ENCODE measurements at places on chromosomes 11 and 22.

- DNase-seq, result no peak
These were observed 37.5 kb downstream of the IRAG1 start for GRCh38 chr11:10655943-10656576.

DNA sequence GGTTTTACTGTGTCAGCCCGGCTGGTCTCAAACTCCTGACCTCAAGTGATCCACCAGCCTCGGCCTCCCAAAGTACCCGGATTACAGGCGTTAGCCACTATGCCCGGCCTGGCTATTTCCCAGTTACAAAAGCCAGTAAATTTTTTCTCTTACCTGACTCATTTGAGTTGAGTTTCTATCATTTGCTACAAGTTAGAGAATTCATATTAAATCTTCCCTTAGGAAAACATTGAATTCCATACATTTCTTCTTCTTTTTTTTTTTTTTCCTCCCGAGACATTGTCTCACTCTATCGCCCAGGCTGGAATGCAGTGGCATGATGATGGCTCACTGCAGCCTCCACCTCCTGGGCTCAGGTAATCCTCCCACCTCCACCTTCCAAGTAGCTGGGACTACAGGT is 26.0 kb downstream of the CHEK2 start:
- DNase-seq, result no peak

DNA sequence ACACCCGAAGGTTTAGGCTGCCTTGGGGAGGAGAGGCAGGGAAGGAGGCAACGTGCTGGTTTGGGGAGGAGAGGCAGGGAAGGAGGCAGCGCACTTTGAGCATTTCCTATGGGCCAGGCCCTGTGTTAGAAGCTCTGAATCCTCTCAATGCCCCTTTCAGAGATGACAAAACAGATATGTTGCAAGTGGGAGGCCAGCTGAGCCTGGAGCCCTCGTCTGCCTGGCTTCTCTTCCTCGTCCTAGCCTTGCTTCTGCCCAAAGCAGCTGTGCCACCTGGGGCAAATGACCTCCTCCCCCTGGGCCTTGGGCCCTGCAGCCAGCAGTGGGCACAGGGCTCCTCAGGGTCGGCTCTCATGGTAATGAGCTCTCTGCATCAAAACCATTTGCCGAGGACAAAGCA is 15.3 kb upstream of the LRRC32 start:
- DNase-seq, result no peak

DNA sequence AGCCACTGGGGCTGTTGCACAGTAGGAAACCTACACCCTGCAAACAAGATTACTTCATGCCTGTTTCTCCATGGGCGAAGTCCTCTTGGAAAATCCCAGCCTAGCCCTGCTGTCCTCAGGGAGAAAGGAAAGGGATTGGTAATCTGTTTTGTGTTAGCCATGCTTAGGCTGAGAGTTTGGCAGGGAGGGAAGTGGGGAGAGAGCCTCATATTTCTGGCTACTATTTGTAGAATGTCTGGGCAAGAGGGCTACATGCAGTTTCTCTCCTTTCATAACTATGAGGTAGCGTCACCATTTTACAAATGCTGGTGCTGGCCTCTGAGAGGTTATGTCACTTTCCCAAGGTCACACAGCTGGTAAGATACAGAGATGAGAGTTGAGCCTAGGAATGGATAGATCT is 737 bp upstream of the MFRP start:
- no peak for DNase-seq

- peak; percentile 24 for DNase-seq
These were observed 127.7 kb downstream of the MAML2 start for GRCh38 chr11:96215110-96215782.

DNA sequence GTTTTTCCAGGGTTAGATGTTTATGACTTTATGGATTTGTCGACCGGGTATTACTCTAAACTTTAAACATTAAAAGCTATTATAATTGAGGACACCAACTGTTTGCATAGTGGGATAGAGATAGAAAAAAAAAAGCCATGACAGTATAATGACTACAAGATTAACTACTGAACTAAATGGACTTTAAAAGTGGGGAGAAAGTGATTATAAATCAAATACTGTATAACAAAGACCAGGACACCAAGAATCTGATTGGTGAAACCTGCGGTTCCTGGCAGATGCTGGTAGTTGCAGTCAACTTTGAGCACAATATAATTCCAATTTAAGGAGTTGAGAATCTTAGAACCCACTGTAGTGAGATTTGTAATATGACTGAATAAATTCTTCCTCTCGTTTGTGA is 2.5 kb downstream of the CRKL start:
- no peak for DNase-seq

DNA sequence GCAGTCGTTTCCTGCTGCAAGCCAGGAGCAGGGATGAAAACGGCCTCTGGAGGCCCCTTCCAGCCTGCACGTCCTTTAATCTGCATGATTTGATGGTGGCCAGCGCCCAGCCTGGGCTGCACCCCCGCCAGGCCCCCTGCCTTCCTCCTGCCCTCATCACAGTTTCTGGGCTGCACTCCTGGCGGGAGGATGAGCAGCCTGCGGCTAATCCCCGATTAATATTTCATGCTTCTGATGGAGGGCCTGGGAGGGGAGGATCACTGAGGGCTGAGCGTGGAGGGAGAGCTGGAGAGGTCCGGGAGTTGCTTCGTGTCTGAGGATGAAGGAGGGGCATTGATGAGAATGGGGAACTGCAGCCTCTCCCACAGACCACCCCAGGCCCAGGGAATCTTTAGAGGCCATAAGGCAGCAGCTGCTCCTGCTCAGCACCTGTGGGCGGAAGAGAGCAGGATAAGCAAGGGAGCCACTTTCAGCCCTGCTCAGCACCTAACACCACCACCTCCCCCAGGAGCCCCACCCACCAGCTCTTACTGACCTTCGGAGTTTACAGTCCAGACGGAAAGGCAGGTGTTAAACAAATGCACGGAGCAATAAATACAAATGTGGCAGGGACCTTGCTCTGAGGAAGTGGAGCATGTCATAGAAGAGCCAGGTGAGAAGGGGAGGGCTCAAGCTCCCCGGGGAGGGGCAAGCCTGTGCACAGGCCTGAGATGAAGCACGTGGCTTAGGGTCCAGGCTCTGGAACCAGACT is 135.0 kb upstream of the NECTIN1 start:
- DNase-seq, result no peak

DNA sequence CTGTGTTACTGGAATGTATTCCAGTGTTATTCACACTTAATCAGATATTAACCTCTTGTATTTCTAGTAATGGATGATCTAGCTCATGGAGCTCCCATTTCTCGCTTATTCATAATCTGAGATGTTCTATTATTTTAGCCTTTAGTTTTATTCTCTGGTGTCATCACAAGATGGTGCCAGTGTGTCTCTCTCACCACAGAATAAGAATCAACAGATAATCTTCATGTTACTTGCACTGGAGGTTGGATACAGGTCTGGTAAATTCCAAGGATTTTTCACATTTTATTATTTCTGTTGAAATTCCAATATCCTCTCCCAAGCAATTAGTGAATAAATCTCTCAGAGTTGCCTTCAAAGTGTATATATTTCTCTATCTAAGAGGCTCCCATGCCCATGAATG is 74.6 kb downstream of the CASP12 start:
- DNase-seq, result no peak

GRCh38 chr22:29702000-29702930 is 17.5 kb upstream of the CABP7 start:
- DNase-seq, result no peak

GRCh38 chr11:2586087-2586792 is 113.6 kb downstream of the KCNQ1OT1 start:
- DNase-seq, result no peak

- DNase-seq, result peak; percentile 56
These were observed 56.0 kb downstream of the DCUN1D5 start for GRCh38 chr11:103035791-103036434.

- DNase-seq, result no peak
These were observed 250.3 kb downstream of the TBC1D22A start for GRCh38 chr22:47012589-47013370.

DNA sequence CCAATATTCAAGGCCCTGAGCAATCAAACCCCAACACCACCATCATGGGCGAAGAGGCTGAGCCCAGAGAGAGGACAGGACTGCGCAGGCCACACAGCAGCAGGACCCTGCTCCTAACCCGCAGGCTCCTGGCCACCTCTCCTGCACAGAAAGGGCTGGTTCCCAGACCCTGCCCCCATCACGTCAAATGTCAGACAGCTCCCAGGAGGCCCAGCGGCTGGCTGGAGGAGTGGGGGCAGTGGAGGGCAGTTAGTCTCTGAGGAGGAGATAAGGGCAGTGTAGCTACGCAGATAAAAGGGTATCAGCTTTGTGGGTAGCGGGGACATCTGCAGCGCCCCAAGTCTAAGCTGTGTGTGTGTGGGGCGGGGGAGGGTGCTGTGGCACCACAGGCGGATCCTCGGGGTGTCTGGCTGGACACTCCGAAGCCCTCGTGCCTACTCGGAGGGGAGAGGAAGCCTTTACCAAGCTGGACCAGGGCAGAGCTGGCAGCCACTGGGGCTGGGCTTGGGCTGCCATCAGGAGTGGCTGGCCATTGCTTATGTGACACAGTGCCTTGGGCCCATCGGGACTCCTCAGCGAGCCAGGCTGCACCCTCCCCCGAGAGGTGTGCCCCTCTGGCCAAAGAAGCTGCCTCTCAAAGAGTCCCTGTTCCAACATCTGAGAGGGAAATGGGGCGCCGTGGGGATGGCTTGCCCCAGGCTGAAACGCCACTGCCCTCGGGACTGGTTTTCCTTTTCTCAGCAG is 21.5 kb downstream of the FADS3 start:
- no peak for DNase-seq

GRCh38 chr11:102384419-102385079 is 37.5 kb downstream of the BIRC2 start:
- DNase-seq, result no peak

GRCh38 chr11:44960200-44960845 is 9.6 kb upstream of the TP53I11 start:
- DNase-seq, result no peak

- no peak for DNase-seq
These were observed 171.9 kb downstream of the GRIA4 start for GRCh38 chr11:105781807-105782206.

GRCh38 chr11:72075756-72076155 is 4.6 kb downstream of the NUMA1 start:
- no peak for DNase-seq

DNA sequence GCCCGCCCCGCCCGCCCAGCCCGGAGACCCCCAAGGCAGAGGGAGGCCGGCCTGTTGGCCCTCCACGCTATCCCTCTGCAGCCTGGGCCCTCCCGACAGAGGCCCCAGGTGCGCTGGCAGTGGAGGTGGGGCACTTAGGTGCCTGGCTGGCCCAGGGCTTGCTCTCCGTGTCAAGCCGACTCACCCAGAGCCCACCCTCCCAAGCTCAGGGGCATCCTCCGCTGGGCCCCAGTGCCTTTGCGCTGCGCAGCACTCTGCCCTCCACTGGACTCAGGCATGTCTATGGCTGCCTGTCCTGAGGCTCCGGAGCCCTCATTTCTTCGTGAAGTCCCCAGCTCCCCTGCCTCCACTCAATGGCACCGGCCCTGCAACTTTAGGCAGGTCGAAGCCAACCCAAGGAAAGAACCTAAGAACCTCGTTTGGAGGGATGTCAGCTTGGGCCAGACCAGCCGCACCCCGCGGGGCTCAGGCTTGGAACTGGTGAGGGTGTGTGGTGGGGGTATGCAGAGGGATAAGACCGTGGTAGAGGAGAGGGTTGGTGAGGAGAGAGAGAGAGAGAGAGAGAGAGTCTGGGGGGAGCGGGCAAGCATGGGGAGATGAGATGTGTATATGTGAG is 6.1 kb downstream of the SMIM45 start:
- no peak for DNase-seq

GRCh38 chr11:37612146-37612545 is 1014.1 kb upstream of the RAG2 start:
- no peak for DNase-seq

- DNase-seq, result no peak
These were observed 436.2 kb downstream of the BUD13 start for GRCh38 chr11:116336540-116336939.

GRCh38 chr11:19243613-19244012 is 2.9 kb upstream of the E2F8 start:
- no peak for DNase-seq

DNA sequence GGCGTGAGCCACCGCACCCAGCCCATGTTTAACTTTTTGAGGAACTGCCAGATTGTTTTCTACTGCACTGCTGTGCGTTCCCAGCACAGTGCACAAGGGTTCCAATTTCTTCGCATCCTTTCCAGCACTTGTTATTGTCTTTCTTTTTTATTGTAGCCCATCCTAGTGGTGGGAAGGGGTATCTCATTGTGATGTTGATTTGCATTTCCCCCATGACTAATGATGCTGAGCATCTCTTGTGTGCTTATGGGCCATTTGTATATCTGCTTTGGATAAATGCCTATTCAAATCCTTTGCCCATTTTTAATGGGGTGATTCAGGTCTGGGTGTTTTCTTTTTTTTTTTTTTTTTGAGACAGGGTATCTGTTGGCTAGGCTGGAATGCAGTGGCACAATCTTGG is 36.6 kb upstream of the SYT7 start:
- no peak for DNase-seq

DNA sequence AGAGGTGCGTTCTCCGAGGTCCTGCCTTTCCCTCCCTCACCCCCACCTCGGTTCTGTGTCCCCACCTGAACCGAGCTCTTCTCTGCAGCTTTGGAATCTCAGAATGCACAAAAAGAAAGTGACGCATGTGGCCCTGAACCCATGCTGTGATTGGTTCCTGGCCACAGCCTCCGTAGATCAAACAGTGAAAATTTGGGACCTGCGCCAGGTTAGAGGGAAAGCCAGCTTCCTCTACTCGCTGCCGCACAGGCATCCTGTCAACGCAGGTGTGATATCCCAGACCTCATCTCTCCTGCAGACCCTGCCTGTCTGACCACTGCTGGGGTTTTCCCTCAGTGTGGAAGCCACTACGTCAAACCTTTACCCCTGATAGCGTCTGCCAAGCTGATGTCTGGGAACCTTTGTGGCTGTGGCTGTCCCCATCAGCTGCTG is 13.9 kb downstream of the ACP2 start:
- no peak for DNase-seq

- DNase-seq, result no peak
These were observed 57.6 kb downstream of the NRXN2 start for GRCh38 chr11:64665411-64665821.

- DNase-seq, result no peak
These were observed 115.9 kb upstream of the CCDC179 start for GRCh38 chr11:22976146-22976545.
